Germinal center (tissue), 1 donor: ENCODE measurements at places on chromosomes 13 and 19.
A peak's percentile ranks its signal among the peaks of the same experiment; 100 is the strongest.

DNA sequence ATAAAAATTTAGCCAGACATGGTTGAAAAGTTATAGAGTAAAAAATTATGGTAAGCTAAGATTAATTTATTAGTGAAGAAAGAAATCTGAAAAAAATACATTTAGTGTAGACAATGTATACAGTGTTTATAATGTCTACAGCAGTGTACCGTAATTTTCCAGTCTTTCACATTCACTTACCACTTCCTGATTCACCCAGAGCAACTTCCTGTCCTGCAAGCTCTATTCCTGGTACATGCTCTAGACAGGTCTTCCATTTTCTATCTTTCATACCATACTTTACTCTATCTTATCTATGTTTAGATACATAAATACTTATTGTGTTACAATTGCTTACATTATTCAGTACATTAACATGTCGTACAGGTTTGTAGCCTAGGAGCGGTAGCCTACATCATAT, 1387.8 kb upstream of the ATXN8OS start:
- no peak for DNase-seq

- DNase-seq, result no peak
Measured at GRCh38 chr13:23743278-23744076, 145.7 kb downstream of the MIPEP start.

- DNase-seq, result no peak
Measured at GRCh38 chr19:1266916-1267476, 2.1 kb upstream of the CIRBP start.

DNA sequence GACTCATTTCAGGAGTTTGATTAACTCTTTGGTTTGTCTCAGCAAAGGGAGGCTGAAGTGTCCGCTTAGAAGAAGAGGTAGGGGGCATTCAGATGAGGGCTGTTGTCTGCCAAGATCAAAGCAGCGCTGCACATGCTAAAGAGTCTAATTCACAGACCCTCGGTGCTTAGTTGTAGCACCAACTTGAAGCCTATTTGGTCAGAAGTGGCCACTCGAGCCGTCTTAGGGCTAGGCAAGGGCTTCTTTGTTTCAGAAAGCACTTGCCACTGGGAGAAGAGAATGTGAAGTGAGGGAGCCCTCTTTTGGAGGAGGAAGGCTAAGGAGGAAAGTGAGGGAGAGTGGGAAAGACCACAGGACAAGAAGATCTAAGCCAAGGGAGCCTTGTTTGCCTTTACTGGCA, 313.4 kb upstream of the TMTC4 start:
- no peak for DNase-seq

GRCh38 chr13:99399623-99399974, 92.4 kb upstream of the GPR183 start:
- no peak for DNase-seq

GRCh38 chr13:112880221-112880641, 88.8 kb upstream of the MCF2L start:
- no peak for DNase-seq

DNA sequence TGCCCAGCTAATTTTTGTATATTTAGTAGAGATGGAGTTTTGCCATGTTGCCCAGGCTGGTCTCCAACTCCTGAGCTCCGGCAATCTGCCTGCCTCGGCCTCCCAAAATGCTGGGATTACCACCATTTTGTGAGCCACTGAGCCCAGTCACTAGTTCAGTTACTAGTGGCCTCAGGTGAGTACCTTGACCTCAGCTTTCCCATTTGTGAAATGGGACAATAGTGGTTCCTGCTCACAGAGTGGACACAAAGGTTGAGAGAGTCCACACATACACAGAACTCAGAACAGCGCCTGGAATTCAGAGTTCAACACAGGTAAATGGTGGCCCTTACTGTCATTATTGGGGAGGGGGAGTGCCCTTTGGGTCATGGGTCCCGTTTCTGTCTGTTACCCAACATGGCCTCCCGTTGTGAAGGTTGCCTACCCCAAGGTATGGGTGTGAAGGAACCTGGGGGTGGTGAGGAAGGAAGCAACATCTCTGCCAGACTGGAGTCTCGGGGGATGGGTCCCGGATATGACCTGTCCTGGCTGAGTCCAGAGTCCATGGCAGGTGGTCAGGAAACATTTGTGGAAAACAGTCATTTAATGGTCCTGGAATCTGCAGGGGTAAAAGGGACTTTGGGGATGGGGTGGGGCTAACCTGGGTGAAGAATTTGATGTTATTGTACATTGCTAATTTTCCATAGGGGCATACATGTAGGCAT, 11.7 kb upstream of the IRGC start:
- DNase-seq, result no peak

GRCh38 chr19:35105047-35105410, 10.6 kb upstream of the FXYD3 start:
- no peak for DNase-seq

- DNase-seq, result no peak
Measured at GRCh38 chr13:90246687-90247345, 1100.7 kb upstream of the MIR17HG start.

DNA sequence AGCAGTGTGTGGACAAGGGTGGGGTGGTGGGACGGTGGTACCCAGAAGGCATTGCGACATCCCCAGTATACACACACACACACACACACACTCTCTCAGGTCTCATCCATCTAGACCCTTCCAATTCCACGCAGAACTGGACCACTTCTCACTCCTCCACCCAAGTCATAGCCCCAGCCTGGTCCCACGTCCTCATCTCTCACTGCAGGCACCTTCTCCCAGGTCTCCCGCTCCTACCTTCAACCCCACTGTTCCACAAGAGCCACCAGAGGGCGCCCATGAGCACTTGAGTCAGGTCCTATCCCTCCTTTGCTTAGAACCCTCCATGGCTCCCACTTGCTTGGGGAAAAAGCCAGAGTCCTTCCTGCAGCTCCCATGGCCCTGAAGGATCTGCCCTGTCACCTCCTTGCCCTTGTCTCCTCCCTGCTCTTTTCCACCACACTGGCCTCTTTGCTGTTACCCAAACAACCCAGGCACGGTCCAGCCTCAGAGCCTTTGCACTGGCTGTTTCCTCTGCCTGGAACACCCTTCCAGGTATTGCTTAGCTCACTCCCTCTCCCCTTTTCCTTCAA, 62.6 kb downstream of the IER2 start:
- peak; percentile 68 for DNase-seq

GRCh38 chr13:29421118-29421517, 174.4 kb downstream of the SLC7A1 start:
- no peak for DNase-seq

DNA sequence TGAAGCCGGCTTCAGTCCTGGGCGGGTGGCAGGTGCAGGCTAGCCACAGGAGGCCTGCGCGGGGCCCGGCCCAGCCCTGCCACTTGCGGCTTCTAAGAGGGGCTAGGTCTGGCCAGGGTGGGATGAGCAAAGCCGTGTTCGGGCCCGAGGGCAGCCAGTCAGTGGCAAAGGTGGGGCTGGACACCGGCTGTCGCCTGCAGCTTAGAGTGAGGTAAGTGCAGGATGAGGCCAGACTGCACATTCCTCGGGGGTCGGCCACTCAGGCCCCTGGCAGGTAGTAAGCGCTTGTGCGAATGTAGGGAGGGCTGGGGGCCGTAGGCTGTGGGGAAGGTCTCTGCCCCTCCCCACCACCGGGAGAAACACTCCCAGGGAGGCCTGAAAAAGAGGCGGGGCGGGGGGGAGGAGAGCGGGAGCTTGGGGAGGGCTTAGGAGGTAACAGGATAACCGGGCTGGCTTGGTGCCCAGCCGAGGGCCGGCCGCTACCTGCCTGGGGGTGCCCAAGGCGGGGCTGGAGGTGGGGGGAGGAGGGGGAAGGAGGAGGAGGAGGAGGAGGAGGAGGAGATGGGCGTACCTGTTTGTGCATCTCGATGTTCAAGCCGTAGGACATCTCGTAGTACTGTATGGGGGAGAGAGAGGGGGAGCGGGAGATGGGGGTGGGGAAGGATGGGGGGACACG, 6.4 kb downstream of the TLE5 start:
- DNase-seq, result no peak

- no peak for DNase-seq
Measured at GRCh38 chr13:97567510-97568243, 133.7 kb downstream of the RAP2A start.

GRCh38 chr13:18978447-18978846, 203.2 kb downstream of the TUBA3C start:
- DNase-seq, result no peak

DNA sequence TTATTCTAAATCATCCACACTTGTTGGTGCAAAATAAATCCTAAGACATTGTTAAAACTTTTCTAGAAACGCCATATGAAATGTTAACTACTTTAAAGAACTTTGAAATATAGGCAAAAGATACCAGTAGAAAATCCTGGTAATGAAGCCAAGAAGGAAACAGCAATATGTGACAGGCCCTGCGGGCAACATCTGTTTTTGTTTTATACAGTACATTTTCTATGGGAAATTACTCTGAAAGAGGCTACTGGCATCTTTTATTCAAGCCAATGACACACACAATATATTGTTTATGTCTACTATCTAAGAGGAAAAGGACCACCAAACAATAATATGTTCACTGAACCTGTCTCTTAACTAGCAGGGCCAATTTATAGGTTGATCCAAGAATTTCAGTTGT, 829.7 kb downstream of the PCDH17 start:
- no peak for DNase-seq

DNA sequence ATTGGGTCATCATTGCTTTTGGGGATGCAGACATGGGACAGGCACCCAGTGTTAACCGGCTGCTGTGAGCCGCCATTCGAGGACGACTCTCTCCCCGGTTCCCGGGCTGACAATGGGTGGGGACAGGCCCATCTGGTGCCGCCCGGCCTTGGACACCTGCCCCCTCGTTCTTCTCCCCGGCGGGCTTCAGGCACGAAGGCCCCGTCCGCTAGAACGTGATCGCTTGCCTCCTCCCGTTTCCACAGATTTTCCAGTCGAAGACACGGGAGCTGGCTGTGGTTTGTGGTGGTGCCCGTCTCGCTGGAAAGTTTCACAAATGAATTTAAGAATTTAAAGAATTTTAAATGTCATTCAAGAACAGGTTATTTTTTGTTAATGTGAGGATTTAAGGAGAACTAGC, 2.0 kb downstream of the PALM start:
- no peak for DNase-seq

- no peak for DNase-seq
Measured at GRCh38 chr19:5472286-5472685, 17.1 kb downstream of the ZNRF4 start.

DNA sequence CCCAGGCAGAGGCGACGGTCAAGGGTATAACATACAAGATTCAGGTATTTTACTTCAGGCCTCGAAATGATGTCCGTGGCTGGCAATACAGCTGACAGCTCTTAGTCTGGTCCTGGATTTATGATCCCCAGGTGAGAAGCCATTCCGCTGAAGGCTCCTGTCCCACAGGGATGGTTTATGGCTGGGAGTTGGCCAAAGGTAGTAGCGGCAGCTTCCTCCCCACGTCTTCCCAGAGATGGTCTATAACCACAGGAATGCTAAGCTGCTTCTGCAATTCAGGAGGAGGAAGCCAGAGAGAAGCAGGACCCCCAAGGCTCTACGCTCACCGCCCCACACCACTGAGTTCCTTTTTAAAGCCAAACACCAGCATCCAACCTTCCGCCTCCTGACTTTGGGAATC, 27.1 kb downstream of the OLFM2 start:
- DNase-seq, result no peak

GRCh38 chr13:73039201-73040108, 19.4 kb upstream of the KLF5 start:
- DNase-seq, result no peak

- DNase-seq, result no peak
Measured at GRCh38 chr13:43401361-43401760, 378.0 kb downstream of the DNAJC15 start.

DNA sequence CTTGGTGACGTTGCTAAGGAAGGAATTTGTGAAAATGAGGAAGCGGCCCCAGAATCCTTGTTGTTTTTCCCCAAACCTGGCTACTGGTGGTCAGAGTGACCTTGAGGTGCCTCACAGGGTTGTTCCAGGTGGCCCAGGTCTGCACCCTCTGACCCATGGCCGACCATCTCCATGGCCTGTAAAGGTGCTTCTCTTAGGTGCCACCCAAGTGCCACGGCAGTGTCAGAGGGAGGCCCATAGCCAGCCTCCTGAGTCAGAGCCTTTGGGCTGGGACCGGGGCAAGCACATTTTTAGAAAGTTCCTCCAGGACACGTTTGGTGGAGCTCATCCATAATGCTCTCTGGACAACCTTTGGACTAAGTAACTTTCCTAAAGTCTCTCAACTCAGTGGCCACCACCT, 83.9 kb upstream of the IRS2 start:
- DNase-seq, result no peak

GRCh38 chr19:46759817-46760333, 13.6 kb upstream of the STRN4 start:
- no peak for DNase-seq

DNA sequence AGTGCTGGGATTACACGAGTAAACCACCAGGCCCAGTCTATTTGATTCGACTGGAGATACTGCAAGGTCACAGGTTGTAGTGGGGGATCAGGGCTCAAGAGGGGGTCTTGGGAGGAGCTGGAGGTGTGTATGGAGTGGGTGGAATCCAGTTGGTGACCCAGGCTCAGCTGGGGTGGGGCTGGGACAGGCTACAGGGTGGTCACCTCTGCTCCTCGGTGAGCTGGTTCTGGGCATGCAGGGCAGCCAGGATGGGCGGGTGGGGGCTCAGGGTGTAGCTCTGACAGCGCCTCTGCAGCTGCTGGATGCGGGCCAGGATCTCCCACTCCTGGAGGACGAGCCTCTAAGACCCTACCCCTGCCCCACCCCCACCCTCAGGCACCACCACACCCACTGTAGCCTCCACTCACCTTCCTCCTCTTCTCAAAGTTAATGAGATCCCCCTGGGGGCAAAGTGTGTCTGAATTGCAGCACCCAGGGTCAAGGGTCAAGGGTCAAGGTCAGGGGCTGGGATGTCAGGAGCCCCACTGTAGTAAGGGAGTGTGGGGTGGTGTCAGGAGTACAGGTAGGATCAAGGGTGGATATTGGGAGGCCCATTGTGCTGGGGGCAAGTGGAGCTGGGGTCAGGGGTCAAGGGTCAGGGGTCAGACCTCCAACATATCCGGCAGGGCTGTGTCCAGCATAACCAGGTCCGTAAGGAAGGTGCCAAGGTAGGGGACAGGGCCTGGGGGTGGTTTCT, 17.1 kb downstream of the RGL3 start:
- no peak for DNase-seq

GRCh38 chr13:71754407-71754974, 112.5 kb downstream of the DACH1 start:
- DNase-seq, result no peak

DNA sequence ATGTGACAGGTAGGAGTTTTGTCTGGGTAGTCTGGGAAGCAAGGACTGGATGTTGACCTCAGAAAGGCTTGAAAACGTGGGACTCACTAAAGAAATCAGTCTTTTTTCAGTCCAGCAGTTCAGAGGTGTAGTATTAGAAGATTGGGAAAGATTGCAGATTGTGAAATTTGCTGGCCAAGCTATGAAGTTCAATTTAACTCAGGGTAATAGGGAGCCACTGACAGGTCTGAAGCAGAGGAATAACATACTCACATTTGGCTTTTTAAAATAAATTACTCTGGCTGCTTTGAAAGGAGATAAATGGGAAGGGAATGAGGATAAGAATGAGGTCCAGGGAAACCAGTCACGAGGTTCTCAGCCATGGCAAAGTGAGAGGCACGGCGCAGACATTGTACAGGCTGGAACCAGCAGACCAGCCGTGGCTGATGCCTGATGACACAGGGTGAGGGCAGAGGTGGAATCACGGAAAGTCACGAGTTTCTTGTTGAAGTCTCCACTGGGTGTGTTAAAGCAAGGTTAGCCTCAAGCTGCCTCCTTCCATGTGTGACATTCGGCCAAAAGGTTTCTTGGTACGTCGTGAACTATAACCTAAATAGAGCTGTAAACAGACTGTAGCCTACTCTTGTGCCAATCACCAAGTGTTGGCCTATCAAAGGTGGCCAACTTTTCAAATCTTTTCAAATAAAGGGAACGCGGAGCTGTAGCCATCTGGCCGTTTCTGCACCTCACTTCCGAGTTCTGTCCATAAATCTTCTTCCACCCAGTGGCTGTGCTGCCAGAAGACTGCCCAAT, 377.6 kb downstream of the IRS2 start:
- DNase-seq, result no peak
